Activated T-helper 9 cell treated with anti-CD3 and anti-CD28 coated beads, Interleukin-2, amount 50 U/mL, for 16 hours (primary cell): ENCODE measurements at places on chromosomes 2 and 18.

GRCh38 chr2:144198116-144198515 is 321.8 kb downstream of the ZEB2 start:
- no peak for DNase-seq

GRCh38 chr2:85731606-85732005 is 22.2 kb upstream of the ATOH8 start:
- DNase-seq, result no peak

DNA sequence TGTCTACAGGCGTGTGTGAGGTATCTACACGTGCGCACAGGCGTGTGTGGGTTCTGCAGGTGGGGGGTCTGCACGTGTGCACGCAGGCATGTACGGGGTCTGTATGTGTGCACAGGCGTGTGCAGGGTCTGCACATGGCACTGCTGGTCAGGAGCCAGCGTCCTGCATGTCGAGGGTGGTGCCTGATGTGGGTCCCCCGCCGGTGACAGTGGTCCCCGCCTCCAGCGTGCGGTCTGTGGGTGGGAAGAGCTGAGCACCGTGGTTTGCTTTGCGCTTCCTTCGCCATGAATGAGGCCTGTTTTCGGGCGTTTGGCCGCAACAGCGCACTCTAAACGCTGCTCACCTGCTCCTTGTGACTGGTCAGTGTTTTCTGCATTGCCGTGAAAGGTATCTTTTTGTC is 57.2 kb downstream of the CTDP1 start:
- DNase-seq, result no peak

- DNase-seq, result no peak
Measured at GRCh38 chr2:37000318-37000717, 34.0 kb upstream of the STRN start.

DNA sequence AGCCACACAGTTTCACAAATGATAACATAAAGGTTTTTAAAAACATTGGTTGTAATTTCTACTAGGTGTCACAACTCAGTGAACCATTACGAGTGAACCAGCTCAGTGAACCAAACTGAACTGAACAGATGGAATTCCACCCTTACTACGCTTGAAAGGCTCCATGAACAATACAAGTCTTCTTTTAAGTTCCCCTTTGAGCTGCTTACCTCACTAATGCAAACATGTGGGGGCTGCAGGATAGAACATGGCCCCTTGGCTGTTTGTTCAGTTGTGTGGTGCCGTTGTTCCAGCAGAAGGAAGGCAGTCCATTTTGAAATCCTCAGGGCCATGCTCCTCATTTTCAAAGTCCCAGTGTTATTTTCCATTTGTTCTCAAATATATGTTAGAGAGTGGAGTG is 30.7 kb upstream of the KLHL14 start:
- no peak for DNase-seq

- no peak for DNase-seq
Measured at GRCh38 chr2:96823198-96823597, 7.1 kb downstream of the CNNM3 start.

DNA sequence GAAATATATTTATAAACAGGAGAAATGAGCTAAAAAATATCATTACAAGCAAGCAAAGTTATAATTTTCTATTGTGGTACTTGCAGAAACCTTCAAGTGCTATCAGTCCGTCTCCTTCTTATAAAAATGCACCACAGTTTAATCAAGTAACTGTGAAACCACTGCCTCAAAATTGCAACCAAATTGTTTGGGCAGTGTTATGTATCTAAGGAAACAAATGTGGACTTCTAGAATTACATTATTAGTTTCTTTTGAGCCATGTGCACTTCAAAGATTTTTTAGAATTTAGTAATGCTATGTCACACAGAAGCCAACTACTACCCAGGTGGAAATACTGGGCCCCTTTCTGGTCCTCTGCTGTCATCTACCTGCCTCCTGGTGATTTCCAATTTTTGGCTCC is 495.6 kb downstream of the NYAP2 start:
- DNase-seq, result no peak

- DNase-seq, result no peak
Measured at GRCh38 chr18:63342206-63342605, 22.6 kb upstream of the BCL2 start.

DNA sequence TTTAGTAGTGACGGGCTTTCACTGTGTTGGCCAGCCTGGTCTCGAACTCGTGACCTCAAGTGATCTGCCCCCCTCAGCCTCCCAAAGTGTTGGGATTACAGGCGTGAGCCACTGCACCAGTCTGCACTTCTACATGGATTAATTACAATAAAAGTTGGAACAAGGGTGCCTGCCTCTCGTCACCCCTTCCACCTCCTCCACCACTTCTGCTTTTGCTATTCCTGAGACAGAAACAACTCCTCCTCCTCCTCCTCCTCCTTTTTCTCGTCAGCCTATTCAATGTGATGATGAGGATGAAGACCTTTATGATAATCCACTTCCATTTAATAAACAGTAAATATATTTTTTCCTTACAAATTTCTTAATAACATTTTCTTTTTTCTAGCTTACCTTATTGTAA is 35.2 kb downstream of the SRBD1 start:
- DNase-seq, result no peak
